ENCODE measurements at places on chromosomes 1 and 21.

GRCh38 chr1:83034851-83035250 is 964.1 kb downstream of the TTLL7 start:
- no peak for DNase-seq

- no peak for DNase-seq
Observed at GRCh38 chr1:230000493-230001184, 66.4 kb upstream of the GALNT2 start.

DNA sequence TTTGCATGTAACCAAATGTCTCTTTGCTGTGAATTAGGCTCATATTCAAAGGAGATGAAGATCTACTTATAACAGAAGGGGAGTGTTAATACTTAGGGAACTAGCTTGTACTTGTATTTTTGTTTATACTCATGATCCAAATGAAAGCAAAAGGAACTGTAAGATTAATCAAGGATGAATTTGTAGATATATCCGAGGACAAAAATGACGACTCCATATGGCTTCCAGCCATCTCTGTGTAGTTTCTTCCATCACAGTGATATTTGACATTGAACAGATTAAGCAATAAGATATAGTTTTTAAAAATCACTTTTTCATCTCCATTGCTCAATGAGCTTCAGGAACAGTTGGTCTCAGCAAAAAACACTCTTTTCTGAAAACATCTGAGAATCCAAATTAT is 257.4 kb upstream of the CAMK1G start:
- DNase-seq = no peak

DNA sequence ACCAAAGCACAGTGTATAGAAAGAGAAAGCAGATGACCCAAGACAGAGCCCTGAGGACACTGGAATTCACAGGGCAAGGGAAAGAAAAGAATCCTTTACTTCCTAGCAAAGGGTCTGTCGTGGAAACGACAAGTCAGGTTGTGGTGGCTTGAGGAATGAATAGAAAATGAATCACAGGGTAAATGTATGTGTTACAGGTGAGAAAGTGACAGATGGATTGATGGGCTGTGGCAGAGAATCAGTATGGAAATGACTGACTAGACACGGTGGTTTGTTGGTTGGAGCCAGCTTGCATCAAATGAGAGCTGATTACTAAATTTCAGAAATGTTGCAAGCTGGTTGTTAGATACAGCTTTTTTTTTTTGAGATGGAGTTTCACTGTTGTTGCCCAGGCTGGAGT is 46.9 kb downstream of the PTP4A2 start:
- no peak for DNase-seq

- DNase-seq = no peak
Observed at GRCh38 chr1:19643121-19643520, 990 bp upstream of the NBL1 start.

DNA sequence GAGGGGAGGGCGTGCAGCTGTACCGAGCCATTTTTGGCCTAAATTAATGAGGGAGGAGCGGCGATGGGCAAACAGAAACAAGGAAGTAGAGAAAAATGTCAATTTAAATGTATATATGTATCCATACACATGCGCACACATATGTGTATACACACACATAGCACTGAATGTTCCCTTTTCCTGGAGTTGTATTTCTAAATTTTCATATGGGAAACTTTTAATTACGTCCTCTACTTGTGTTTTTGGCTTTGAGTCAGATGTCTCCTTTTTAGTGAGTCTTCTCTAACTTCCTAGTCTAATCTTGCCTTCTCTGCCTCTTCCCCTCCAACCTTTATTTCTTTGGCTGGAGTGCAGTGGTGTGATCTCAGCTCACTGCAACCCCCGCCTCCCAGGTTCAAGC is 15.4 kb upstream of the CYYR1 start:
- DNase-seq = no peak

DNA sequence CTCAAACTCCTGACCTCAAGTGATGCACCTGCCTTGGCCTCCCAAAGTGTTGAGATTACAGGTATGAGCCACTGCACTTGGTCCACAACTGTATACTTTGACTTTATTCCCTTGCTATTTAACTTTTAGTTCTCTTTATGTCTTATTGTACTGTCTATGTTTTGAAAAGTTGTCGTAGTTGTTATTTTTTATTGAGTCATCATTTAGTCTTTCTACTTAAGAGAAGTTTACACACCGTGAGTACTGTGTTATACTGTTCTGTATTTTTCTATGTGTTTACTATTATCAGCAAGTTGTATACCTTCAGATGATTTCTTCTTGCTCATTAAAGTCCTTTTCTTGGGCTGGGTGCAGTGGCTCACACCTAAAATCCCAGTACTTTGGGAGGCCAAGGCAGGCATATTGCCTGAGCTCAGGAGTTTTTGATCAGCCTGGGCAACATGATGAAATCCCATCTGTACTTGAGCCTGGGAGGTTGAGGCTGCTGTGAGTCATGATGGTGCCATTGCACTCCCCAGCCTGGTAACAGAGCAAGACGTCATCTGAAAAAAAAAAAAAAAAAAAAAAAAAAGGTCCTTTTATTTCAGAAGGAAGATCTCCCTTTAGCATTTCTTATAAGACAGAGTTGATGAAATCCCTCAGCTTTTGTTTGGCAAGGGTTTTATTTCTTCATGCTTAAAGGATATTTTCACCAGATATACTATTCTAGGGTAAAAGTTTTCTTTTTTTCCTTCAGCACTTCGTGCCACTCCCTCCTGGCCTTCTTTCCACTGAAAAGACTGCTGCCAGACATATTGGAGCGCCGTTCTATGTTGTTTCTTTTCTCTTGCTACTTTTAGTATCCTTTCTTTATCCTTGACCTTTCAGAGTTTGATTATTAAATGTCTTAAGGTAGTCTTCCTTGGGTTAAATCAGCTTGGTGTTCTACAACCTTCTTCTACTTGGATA is 47.6 kb downstream of the TNFSF18 start:
- peak; percentile 63 for DNase-seq

DNA sequence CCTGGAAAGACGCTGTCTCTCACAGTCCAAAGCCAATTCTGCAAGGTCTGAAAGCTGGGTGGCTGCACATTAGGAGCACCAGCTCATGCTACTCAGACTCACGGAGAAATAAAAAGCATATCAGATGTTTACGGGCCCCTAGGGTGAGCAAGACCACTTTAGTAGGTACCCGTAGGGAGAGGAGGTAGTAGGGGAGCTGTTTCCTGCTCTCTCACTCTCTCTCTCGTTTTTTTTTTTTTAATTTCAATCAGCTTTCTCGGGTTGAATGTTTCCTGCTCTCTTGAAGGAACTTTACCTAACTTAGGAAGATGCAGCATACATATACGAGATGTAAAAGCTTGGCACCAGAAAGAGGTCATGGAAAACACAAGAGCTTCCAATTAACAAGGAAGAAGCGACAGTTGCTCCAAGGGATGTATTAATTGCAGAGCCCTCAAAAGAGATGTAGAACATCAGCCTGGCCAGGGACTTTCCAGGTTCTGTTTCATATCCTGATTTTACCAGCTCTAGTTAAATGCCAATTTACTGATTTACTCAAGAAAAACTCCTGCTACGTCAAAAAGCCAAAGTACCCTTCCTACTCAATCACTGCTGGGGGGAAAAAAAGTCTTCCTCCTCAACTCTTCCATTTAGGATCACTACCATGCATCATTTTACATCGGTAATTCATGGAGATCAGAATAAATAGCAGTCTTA is 3.1 kb downstream of the LORICRIN start:
- no peak for DNase-seq

GRCh38 chr1:18798946-18799345 is 60.5 kb downstream of the TAS1R2 start:
- DNase-seq = no peak

- no peak for DNase-seq
Observed at GRCh38 chr1:40987439-40988276, 8.2 kb downstream of the CTPS1 start.
